SK-N-DZ (cell line): ENCODE measurements at places on chromosomes 1 and 21.

- DNase-seq: no peak
Measured at GRCh38 chr1:96016219-96016618, 705.4 kb upstream of the PTBP2 start.

- DNase-seq: no peak
Measured at GRCh38 chr1:204728456-204728855, 42.9 kb upstream of the LRRN2 start.

- no peak for DNase-seq
Measured at GRCh38 chr1:54846301-54846700, 40.7 kb downstream of the DHCR24 start.

- DNase-seq: no peak
Measured at GRCh38 chr1:54608566-54609230, 14.6 kb downstream of the FAM151A start.

DNA sequence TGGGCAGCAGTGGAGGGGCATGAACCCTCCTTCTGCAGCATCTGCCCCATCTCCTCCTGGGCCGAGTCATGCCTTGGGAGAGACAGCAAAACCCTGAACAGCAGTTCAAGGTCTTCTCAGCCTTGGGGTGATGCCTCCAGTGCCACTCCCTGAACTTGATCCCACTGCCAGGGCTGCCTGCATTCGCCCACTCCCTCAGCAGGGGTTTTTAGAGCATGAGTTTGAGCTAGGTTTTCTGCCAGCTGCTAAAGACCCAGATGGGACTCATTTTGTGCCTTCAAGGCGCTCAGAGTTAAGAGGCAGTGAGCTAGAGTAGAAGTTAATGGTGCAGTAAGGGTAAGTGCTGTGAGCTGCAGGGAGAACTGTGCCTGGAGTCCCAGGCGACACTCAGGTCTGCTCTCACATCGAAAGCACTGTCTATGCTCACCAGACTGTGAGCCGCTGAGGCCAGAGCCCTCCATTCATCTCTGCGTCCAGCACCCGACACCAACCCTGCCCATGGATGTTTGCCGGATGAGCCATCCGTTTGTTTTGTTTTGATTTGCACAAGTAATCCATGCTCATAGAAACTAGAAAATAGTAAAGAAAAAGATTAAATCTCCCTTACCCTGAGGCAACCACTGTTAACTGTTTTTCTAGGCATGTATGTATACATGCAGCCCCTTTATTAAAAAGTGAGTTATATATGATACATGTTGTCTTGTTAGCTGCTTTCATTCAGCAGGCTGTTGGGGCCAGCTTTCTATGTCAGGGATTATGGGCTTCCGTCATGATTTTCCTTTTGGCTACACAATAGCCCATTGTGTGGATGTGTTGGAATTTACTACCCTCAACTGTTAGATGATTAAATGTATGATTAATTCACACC lies 67.8 kb downstream of the VPS26C start:
- DNase-seq: no peak

DNA sequence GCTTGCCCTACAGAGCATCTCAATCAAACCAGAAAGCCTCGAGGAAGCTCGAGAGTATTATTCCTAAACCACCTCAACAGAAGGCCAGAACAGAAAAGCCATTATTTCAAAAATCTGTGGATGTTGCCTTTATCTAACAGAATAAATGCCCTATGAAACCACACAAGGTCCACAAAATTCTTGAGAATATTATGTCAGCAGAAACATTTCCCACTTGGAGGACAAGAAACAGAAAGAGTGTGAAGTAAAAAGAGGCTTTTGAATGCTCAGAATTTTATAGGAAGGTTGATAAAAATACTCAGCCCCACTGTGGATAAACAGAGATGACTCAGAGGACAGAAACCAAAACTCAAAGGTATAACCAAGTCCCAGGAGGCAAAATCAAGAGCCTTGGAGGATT lies 146.4 kb upstream of the LRRC7 start:
- DNase-seq: no peak

GRCh38 chr21:31459457-31459856 lies 115.4 kb upstream of the TIAM1 start:
- no peak for DNase-seq

GRCh38 chr1:221381910-221382623 lies 359.8 kb downstream of the DUSP10 start:
- DNase-seq: no peak

GRCh38 chr1:178768423-178768822 lies 43.4 kb downstream of the RALGPS2 start:
- peak; percentile 31 for DNase-seq

DNA sequence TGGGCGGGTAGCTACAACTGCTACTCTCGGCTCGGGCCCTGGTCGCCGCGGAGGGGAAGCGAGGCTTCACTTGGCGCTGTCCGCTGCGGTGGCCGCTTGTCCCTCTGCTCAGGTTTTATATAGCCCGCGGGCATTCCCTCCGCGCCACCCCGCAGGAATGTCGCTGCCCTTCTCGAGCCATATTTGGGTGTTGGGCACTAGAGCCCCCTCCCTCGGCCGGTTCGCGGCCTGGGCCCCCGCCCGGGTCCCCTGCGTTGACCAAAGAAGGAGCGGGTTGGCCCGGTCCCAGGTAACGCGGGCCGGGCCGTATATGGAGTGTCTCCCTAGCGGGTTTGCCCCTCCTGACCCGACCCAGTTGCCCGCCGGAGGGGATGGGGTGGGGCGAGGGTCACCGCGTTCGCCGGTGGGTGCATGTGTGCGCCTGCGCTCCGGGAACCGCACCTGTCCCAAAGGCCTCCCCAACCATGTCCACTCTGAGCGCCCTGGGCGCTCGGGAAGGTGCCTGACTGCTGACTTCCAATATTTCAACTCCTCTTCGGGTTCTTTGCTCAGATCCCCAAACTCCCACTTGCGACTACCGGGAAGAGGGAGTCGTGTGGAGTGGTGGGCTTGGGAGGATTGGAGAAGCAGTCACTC lies at the start of gene ACTA1:
Gene ACTA1, minus strand, starts transcription at position 90 of the 636 bp plus-strand sequence. CDS start 979 bp downstream, outside the sequence.
- no peak for DNase-seq

DNA sequence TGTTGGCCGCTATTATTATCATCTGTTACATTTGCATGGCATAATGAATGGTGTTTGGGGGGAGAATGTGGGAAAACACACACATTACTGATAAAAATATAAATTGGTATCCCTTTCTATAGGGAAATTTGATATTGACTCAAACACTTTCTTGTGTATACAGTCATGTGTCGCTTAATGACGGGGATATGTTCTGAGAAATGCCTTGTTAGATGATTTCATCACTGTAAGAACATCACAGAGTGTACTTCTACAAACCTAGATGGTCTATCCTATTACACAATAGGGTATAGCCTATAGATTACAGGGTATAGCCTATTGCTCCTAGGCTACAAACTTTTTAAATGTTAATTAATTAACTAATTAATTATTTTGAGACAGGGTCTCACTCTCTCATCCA lies 67.2 kb upstream of the B3GALNT2 start:
- DNase-seq: no peak

- no peak for DNase-seq
Measured at GRCh38 chr1:88519156-88519555, 164.9 kb upstream of the PKN2 start.

- DNase-seq: no peak
Measured at GRCh38 chr1:40204856-40205255, 42.9 kb upstream of the TMCO2 start.

DNA sequence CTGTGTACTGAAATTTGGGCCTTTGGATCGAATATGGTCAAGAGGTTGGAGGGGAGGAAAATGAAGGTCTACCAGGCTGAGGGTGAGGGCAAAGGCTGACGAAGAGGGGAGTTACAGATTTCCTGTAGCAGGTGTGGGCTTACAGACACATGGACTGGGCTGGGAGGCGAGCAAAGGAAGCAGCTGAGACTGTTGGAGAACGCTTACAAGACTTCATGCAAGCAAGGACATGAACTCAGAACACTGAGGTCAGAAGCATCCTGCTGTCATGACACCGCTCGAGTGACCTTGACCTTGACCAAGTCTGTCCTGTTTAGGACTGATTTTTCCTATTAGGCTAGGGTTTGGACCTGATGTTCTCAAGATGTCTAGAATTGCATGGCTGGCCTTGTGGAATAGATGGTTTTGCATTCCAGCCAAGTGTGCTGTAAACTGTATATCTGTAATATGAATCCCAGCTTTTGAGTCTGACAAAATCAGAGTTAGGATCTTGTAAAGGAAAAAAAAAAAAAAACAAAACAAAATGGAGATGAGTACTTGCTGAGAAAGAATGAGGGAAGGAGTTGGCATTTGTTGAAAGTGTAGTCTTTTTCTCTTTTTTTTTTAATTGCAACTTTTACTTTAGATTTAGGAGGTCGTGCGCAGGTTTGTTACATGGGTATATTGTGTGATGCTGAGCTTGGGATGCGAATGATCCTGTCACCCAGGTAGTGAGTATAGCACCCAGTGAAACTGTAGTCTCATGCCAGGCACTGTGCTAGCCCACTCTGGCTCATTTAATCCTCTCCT lies 5.8 kb downstream of the ELF3 start:
- no peak for DNase-seq
